ENCODE measurements at places on chromosomes 7 and 10.

DNA sequence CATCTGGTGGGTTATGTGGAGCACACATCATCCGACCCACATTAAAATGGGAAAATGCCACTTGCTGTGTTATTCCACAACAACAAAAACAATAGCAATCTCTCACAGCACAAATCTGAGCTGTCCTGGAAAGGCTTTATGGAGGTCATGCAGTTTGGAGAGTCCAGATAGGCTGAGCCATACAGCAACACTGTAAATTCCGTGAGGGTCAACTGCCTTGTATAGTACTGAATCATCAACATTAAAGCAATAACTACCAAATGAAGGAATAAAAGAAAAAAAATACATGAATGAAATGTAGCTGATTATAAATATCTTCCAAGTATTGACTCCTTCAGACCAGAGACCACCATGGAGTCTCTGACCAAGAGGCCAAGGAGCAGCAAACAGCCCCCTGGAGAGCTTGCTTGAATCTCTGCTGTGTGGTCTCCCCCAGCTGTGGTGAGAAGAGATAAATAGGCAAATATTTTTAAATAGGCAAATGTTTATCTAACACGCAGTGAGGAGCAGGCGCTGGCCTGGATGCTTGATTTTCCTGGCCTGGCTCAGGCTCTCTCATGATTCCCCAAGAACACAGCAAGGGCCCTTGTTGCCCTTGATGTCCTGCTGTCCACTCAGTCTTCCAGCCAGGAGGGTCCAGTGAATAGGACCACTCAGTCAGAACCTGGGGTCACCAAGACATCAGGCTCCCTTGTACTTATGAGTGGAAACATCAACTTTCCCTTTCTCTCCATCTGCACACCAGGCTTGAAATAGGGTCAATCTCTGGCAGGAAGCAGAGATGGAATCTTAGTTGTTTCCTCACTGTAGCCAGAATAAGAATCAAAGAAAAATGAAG, 1021.3 kb downstream of the XPNPEP1 start:
- DNase-seq = no peak

GRCh38 chr10:14327527-14327926, 3.2 kb downstream of the FRMD4A start:
- no peak for DNase-seq

DNA sequence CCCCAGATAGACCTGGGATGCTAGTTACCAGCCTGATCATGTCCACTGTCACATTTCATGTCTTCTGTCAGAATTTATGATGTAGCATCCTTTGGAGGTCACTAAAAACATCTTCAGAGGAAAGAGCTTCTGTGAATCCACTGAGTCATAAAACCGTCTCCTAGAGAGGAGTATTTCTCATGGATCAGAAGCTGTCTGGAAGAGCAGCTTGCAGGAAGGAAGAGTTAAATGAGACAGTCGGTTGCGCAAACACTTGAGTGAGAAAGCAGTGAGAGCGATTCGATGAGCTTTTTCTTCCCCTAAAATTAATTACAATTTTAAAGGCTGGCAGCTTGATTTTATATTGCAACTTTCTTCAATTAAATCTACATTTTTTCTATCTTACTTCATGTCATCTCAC, 47.2 kb upstream of the WDR11 start:
- no peak for DNase-seq

DNA sequence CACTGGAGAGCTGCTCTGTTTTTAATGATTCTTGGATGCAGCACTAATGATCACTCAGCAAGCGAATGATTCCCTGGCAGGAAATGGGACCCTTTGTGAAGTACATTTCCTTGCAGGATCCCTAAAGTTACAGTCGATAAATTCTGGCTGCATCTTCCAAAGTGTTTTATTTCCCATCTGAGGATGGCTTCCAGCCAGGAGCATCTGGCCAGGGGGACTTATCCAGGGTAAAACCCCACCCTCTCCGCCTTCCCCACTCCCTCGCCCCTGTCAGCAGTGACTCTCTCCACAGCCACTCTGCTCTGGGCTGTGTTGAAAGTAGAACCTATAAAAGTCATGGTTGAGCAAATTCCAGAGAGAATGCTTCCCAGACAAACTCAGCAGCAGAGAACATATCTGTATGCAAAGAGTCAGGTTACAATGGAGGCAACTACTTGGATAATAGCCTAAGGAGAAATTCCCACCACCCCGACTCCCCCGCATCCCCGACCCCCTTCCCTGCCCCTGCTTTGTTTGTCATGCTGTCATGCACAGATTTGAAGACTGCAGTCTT, 111.0 kb upstream of the ANLN start:
- DNase-seq = no peak

DNA sequence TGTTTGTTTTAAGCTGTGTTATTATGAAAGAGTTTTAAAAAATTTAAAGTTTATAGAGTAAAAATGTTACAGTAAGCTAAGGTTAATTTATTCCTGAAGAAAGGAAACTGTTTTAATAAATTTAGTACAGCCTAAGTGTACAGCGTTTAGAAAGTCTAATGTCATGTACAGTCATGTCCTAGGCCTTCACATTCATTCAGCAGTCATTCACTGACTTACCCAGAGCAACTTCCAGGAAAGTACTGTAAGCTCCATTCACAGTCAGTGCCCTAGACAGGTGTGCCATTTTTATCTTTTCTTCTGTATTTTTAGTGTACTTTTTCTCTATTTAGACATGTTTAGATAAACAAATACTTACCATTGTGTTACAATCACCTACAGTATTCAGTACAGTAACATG, 126.8 kb downstream of the TPK1 start:
- no peak for DNase-seq

DNA sequence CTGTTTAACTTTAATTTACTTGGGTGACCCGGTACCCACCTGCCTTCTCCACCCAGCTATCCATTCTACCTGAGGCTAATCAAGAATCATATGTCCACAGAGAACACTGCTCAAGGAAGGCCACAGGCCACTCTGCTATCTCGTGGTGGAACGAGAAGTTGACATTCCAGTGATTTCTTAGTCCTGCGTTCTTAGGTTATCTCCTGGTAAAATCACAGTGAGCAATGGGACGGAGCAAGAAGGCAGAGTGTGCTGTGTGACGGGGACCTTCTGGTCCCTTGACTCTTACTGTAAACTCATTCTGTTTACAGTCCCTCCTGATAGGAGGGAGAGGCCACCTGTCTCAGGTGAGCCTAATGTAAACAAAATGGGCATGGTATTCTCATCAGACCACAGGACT, 256.6 kb downstream of the TNS3 start:
- no peak for DNase-seq

GRCh38 chr7:139936760-139937310, 107.8 kb downstream of the TBXAS1 start:
- DNase-seq = no peak

GRCh38 chr10:103564776-103565520, 71.4 kb downstream of the NEURL1 start:
- DNase-seq = peak; percentile 74

- DNase-seq = no peak
Measured at GRCh38 chr10:63323701-63324494, 141.9 kb downstream of the JMJD1C start.
